Hematopoietic multipotent progenitor cell treated with erythropoietin and hydrocortisone succinate and interleukin-3 and kit ligand, for 8 days (in vitro differentiated cells): ENCODE measurements at places on chromosomes 5 and 9.

- no peak for DNase-seq
These were observed 27.2 kb downstream of the C9orf152 start for GRCh38 chr9:110180511-110181434.

- DNase-seq, result no peak
These were observed 167.1 kb downstream of the CD180 start for GRCh38 chr5:67029481-67029880.

- no peak for DNase-seq
These were observed 571.1 kb upstream of the ZNF608 start for GRCh38 chr5:125317536-125317995.

DNA sequence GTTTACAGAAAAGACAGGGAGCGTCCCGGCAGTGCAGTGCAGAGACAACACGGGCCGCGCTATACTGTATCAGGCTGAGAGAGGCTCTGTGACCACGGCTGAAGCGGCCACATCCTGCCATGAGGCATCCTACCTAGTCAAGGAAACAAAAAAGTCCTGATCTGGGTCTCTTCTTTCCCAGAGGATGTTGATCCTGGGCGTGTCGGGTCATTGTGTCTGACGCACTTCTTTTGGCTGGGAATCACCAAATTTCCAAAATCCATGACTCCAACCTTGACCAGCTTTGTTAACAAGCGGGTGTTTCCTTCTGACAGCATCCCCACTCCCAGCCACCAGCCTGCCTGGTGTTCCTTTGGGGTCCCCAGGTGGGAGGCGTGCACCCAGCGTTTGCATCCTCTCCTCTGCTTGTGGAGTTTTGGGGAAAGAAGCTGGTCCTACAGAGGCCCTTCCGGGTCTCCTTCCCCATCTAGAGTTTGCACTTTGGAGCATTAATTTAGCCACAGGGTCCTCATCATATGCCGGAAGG lies 91.4 kb upstream of the RAI14 start:
- no peak for DNase-seq

DNA sequence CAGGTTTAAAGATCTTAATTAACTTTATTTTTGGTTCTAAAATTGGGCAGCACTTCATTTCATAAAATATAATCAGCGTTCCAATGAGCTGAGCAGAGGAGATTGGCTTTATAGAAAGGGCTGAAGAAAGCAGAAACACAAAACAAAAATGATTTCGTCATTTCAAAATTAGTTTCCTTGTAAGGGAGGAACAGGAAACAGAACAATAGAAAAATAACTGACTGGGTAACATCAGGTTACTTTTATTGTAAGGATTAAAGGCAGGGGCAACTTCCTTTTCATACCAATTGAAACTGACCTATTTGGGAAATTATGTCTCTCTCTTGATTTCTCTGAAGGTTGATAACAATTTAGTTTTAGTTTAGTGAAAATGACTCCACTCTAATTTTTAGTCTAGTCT lies 157.1 kb downstream of the ATP10B start:
- no peak for DNase-seq

DNA sequence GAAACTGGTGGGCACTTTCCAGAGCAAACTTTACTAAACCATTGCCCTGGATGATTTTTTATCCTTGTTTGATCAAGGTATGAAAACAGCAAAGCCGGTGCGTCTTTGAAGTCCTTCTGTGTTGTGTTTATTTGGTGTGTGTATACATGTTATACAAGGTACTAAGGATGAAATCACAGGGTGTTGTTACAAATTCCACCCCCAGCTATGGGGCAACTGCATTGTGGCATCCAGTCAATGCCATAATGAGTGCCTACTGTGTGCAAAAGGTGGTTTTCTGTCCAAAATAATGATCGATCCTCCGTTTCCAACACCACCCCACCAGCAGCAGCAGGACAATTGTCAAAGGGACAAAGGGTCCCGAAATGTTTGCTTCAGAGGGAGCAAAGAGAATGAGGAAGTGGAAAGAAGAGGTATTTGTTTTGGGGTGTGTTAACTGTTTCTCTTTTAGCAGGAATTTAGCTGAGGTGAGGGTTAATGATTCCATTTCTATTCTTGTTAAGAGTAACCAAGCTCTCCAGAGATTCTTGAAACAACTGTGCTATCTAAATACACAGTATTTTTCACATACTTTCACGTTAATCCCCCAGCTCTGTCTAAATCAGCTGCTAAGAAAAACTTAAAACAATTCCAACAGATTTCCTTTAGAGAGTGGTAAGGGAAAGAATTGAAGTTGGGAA lies 568.7 kb upstream of the KLF4 start:
- DNase-seq, result no peak

DNA sequence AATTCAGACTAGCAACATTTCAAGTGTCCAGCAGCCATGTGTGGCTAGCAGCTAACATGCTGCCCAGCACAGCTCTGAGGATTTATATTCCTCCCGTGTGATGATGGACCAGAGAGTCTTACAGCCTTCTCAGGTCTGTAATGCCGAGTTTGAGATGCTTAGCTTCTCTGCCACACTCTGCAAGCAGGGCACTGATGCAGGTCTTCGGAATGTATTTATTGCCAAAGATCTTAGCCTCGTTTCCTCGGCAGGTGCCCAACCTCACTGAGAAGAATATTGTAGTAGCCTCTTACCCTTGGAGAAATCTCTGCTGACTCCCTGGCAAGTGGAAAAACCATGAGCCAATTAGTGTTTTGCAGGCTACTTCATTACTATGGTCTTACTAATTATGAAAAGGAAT lies 3.7 kb upstream of the RAI14 start:
- DNase-seq, result no peak

- DNase-seq, result no peak
These were observed 808.1 kb downstream of the EFNA5 start for GRCh38 chr5:106862450-106863193.

DNA sequence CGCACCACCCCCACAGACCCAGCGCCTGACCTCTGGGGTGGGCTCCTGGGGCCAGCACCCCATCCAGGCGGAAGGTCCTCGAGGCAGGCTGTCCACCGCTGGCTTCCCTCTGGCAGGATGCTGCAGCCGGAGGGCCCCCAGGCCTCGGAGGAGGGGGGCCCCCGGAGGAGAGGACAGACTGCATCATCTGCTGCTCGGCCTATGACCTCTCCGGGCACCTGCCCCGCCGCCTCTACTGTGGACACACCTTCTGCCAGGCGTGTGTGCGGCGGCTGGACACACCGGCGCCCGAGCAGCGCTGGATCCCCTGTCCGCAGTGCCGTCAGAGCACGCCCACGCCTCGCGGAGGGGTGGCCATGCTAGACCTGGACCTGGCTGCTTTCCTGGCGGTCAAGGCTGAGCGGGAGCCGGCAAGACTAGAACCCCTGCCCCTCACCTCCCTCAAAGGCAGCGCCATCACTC lies 1.2 kb downstream of the RNF224 start:
- no peak for DNase-seq

DNA sequence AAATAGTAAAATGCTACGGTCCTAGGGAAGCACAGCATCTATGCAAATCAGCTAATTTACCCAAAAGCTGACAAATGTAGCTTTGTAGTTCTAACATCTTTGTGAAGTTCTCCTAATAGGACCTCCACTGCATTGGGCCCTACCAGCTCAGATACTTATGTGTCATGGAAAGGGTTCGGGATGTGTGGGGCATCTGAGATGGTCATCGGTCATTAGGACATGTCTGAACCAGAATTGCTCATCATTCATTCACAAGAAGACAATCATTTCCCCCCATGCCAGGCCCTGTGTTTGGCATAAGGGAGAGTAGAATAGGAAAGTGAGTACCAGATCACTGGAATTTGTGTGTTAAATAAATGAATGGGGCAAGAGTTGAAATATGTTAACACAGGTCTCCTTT lies 35.7 kb downstream of the PWWP2A start:
- DNase-seq, result no peak

GRCh38 chr5:6118691-6119090 lies 259.7 kb downstream of the MED10 start:
- no peak for DNase-seq

DNA sequence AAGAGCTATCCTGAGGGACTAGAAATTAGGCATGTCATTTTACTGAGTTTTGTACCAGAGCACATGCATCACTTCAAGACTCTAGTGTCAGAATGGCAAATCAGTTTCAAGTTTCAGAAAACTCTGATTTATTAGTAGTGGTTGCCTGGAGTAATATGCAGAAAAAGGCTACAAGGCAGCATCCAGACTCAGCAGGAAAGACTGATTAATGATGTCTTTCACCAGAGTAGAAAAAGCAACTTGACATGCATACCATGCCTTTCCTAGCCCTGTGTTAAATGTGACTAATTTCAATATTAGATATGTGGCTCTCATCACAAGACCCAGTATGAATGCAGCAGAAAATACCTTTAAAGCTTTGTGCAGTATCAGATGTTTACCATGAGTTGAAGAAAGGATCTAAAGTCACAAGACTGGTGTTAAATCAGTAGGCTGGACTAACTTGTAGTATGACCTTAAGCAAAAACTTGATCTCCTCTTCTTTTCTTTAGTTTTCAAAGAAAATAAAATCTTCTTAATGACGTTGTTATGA lies 1251.2 kb upstream of the C9orf72 start:
- DNase-seq, result no peak

DNA sequence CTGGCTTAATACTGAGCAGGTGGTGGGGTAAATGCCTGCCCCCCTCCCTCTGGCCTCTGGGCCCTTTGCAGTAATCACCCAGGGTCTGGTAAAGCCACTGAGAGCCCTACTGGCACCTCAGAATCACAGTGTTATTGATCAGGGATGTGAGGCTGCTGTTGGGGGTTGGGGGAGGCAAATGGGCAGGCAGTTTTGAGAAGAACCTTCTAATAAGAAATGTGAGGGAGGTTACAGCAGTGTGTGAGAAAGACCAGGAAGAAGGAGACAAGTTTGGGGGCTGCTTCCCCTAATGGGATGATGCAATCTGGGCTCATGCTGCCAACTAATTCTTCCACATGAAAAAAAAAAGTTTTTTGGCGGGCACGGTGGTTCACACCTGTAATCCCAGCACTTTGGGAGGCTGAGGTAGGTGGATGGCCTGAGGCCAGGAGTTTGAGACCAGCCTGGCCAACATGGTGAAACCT lies 3.1 kb upstream of the B4GALT7 start:
- DNase-seq, result no peak

GRCh38 chr5:139137697-139138096 lies 60.5 kb downstream of the SIL1 start:
- DNase-seq, result peak; percentile 41

DNA sequence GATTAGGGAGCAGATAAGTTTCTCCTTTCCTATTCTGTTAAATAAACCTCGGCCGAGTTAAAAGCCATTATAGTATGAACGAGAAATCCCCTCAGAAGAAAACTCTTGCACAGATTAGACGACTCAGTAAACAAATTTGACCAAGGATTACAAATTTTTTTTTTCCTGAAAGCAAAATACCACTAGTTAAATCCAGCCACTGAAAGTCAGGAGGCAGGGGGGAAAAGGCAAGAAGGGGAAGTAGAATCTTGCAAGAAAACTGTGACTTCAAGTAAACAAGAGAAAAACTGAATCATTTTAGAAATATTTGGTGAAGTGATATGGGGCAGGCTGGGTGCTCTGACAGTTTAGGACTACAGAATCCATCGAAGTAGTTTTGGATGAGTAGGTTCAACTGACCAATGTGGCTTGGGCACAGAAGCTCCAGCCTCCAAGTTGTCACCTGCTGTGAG lies 251.0 kb downstream of the DENND1A start:
- DNase-seq, result no peak

DNA sequence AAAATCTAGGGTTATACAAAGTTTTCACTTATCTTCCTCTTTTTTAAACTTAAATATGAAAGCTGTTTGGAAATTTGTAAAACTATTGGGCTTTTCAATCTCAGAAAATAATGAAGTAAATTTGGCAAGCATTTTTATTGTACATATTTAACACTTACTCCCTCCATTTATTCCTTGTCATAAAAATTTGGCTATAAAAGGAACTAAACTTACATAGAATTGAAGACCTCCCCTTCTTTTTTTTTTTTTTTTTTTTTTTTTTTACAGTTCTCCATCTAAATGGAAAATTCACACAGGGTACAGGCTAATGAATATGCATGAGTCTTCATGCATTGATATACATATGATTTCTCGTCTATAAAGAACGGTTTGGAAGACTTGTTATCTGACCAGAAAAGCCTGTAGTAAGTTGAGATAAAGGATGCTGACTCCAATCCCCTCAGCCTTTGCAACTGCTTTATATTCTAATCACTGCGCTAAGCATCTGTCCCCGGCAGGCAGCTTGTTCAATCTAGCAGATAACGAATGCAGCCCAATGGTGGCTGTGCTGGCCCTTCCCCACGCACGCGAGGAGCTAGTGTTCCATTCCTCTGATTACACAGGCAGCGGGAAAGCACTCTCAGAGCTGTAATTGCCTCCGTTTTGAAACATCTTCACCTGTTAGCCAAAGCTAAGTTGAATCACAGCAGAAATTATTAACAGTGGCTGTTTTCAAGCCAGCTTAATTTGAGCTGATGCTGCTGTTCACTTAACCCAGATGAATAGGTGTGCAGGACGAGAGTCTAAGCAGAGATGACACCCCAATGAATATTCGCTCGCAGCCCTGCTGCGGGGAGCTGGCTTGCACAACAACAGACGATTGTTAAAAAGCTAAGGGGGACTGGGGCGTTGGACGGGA lies 453.8 kb upstream of the ZNF608 start:
- DNase-seq, result peak; percentile 31

DNA sequence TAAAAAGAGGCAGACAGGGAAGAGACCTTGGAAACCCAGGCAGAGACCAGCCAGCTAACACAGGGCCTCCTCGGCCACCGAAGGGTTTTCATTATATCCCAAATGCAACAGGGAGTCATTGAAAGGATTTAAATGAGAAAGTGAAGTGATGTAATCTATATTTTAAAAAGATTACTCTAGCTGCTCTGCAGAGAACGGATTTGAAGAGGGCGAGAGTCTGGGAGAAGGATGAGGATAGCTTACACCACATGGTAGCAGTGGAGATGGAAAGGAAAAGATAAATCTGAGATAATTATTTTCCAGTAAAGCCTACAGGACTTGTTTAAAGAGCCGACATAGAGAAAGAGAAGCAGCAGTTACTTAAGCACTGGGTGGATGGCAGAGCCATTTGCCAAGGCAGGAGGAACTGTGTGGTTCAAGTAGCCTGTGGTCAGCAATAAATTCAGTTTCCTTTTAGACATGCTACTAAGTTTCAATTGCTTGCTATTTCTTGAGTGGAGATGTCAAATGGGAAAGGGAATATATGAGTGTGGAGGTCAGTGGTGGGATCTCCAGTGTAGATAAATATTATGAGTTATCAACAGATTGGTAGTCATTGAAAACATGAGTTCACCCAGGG lies 9.3 kb downstream of the FBN2 start:
- DNase-seq, result no peak

DNA sequence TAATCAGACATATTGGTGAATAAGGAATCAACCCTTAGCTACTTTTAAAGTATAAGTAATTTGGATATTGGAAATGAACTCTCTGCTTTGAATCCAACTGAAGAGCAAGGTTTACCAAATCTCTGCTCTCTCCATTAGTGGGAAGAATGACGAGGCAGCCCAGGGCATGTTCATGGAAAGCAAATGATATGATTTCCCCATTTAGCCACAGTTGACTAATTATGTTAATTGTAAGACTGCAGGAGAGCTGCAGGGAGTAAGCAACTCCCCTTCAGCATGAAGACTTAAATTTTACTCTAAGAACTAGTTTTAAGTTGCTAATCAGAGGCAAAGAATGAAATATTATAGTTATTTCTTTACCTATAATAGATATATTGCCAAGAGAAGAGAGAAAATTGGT lies 194.3 kb upstream of the CD180 start:
- DNase-seq, result no peak

- DNase-seq, result no peak
These were observed 680 bp downstream of the SELENOP start for GRCh38 chr5:42810834-42811590.
